ENCODE measurements at places on chromosomes 4 and X. TPM values are rescaled to one million over a fixed set of nuclear protein-coding genes. Genes with fewer than 3 reads are reported as not detected.

- H3K27me3 ChIP-seq, result no peaks in the 10 kb centered on the region
- no peak overlapping the region for H3K4me3 ChIP-seq
- no peak for DNase-seq
- no peaks in the 10 kb centered on the region for H3K4me1 ChIP-seq
- no peaks in the 10 kb centered on the region for H3K36me3 ChIP-seq
Observed at GRCh38 chrX:148933881-148934280, 433.5 kb downstream of the AFF2 start.

The FHDC1 gene
- 0.04 TPM for polyA plus RNA-seq

- no peaks in the 10 kb centered on the region for H3K36me3 ChIP-seq
- DNase-seq, result peak; percentile 29
- no peaks in the 10 kb centered on the region for H3K4me1 ChIP-seq
- H3K27me3 ChIP-seq, result no peaks in the 10 kb centered on the region
- H3K4me3 ChIP-seq, result no peak overlapping the region
- H3K27ac ChIP-seq, result no peak overlapping the region
Observed at GRCh38 chrX:29044423-29045184, 457.4 kb downstream of the IL1RAPL1 start.

DNA sequence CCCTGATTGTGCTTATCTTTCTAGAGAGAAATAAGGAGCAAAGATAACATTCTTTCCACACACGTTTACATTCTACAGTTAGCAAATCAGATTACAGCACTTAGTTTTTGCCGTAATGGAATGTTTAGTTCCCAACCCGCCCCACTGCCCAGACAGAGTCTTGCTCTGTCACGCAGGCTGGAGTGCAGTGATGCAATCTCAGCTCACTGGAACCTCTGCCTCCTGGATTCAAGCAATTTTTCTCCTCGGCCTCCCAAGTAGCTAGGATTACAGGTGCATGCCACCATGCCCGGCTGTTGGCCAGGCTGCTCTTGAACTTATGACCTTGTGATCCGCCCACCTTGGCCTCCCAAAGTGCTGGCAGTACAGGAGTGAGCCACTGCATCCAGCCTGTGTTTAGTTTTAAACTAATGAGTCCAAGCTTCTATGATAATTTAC is 8.4 kb upstream of the PRPS1 start:
- H3K4me1 ChIP-seq, result no peaks in the 10 kb centered on the region
- H3K36me3 ChIP-seq, result no peaks in the 10 kb centered on the region
- no peak overlapping the region for H3K4me3 ChIP-seq

DNA sequence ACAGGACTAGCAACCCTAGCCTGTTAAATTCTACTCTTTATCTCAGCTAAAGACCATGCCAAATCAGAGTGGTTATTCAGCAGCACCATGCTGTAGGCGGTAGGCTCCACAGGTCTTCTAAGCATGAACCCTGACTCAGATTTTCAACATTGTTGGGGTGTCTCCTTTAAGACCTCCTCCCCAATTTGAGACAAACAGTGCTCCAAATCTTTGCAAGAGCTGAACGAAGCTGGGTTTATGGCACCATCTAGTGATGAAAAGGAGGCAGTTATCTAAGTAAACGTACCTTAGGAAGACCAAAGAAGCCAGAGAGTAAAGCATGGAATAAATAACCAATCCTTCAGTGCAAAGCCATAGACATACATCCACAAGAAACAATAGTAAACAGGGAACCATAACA is 334.5 kb upstream of the SLC7A11 start:
- no peak overlapping the region for H3K27ac ChIP-seq
- peak; percentile 64 for DNase-seq
- H3K27me3 ChIP-seq, result no peaks in the 10 kb centered on the region
- no peaks in the 10 kb centered on the region for H3K4me1 ChIP-seq
- H3K4me3 ChIP-seq, result no peak overlapping the region
- no peaks in the 10 kb centered on the region for H3K36me3 ChIP-seq

GRCh38 chrX:137565921-137566745 is at the start of gene ZIC3:
ZIC3 (plus strand) TSS chrX:137566127; CDS start chrX:137566692, 565 bp downstream.
- DNase-seq, result peak; percentile 45
- H3K27me3 ChIP-seq, result peaks cover 87% of the 10 kb centered on the region
- no peaks in the 10 kb centered on the region for H3K36me3 ChIP-seq

GRCh38 chrX:81263059-81263458 is 61.2 kb downstream of the SH3BGRL start:
- H3K27me3 ChIP-seq, result no peaks in the 10 kb centered on the region
- DNase-seq, result no peak
- peaks cover 24% of the 10 kb centered on the region for H3K4me1 ChIP-seq
- H3K4me3 ChIP-seq, result no peak overlapping the region

DNA sequence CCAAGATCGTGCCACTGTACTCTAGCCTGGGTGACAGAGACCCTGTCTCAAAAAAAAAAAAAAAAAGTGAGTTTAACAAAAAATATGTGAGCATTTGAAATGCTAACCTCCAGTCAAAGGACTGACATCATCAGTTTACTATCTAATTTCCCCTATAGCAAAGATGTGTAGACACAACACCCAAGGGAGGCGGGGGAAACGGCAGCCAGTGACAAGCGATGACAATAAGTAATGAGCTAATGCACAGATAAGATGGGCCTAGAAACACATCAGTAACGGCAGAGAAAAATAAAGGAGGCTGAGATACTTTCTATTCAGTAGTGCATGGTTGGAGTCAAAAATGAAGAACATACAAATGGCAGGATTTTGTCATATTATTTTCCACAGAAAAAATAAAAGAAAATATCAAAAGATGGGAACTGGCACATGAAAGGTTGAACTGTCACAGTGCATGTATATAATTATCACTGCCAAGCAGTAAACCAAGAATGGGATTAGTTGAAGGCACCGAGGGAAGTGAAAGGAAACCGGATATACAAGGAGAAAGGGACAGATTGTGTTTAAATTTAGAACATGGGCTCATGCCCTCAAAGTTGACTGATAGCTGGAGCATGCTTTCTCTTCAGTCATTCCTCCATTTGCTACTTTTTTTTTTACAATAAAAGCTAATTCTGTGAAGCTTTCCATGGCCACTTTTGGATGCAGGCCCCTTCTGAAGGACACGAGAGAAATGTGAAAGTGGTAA is 41.8 kb downstream of the IGFBP7 start:
- peaks cover 9% of the 10 kb centered on the region for H3K4me1 ChIP-seq
- H3K27ac ChIP-seq, result no peak overlapping the region
- no peaks in the 10 kb centered on the region for H3K36me3 ChIP-seq
- DNase-seq, result no peak

- no peak overlapping the region for H3K27ac ChIP-seq
- peaks cover 4% of the 10 kb centered on the region for H3K4me1 ChIP-seq
- DNase-seq, result peak; percentile 74
- H3K4me3 ChIP-seq, result no peak overlapping the region
- no peaks in the 10 kb centered on the region for H3K36me3 ChIP-seq
Observed at GRCh38 chr4:53717064-53717549, 125.8 kb upstream of the LNX1 start.

DNA sequence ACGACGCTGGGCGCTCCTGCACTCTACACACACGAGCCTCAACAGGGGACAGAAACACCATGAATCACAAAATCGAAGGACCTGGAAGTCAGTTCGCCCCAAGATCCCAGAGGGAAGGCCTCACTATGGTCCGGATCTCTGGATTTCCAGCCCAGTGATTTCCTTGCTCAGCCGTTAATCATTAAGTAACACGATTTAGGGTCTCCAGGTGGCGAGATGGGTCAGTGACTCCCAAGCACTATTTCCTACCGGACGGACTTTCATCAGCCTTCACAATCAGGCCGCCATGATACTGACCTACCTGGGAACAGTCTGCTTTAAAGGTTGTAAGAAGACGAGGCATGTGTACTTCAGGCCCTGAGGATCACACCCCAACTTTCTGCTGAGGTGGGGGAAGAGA is 63.7 kb downstream of the FAT1 start:
- no peak for DNase-seq
- H3K4me3 ChIP-seq, result no peak overlapping the region
- H3K4me1 ChIP-seq, result no peaks in the 10 kb centered on the region
- no peak overlapping the region for H3K27ac ChIP-seq
- H3K36me3 ChIP-seq, result peaks cover 15% of the 10 kb centered on the region
- H3K27me3 ChIP-seq, result no peaks in the 10 kb centered on the region

DNA sequence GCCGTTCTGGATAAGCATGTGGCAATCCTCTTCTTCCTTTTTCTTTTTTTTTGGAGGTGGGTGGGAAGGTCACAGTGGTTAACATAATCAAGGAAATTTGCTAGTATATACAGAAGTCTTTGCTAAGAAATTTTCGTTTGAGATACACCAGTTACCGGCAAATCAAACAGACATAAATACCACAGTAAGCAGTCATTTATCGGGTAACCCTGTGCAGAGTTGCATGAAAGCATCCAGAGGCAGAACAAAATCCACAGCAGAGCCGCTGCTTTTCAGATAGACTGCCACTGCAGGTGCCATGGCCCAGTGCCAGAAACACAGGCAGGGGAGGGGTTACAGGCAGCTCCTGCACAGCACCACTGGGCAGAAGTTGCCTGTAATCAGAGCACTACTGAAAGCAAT is 179.1 kb upstream of the MAB21L2 start:
- no peaks in the 10 kb centered on the region for H3K4me1 ChIP-seq
- H3K27me3 ChIP-seq, result no peaks in the 10 kb centered on the region
- no peak overlapping the region for H3K4me3 ChIP-seq
- H3K36me3 ChIP-seq, result no peaks in the 10 kb centered on the region

- peaks cover 13% of the 10 kb centered on the region for H3K4me1 ChIP-seq
- DNase-seq, result no peak
- H3K27ac ChIP-seq, result no peak overlapping the region
- no peak overlapping the region for H3K4me3 ChIP-seq
Observed at GRCh38 chr4:77930154-77930639, 67.6 kb downstream of the MRPL1 start.

DNA sequence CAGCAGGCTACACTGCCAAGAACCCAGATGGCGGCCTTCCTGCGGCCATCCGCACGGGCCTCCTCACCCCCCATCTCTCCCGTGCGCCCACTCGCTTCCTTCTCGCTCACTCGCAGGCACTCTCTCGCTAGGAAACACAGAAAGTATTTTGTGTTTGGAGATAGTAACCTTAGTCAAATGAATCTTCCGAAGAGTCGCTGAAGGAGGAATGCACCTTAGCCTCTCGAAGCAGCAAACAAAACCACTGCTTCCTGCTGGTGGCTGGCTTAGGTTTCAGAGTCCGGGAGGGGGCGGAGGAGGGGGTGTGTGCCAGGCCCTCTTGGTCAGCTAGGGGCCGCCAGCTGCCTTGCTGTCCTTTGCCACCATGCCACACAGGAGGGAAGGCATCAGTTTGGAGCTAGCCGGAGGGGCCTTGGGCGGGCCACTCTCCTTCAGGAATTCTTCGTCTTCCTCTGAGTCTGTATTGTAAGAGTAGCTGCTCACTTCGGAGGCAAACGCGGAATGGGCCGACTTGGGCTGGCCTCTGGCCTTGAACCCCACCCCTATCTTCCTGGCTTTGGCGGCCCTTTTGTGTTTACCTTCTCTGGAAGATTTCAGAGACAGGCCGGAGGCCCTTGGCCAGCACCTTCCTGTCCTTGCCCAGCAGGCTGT is 73.2 kb upstream of the UCP1 start:
- H3K4me3 ChIP-seq, result no peak overlapping the region
- no peaks in the 10 kb centered on the region for H3K36me3 ChIP-seq
- no peaks in the 10 kb centered on the region for H3K4me1 ChIP-seq
- H3K27ac ChIP-seq, result no peak overlapping the region
- no peaks in the 10 kb centered on the region for H3K27me3 ChIP-seq
- DNase-seq, result peak; percentile 10

- no peaks in the 10 kb centered on the region for H3K27me3 ChIP-seq
- no peak overlapping the region for H3K27ac ChIP-seq
- no peaks in the 10 kb centered on the region for H3K4me1 ChIP-seq
- H3K4me3 ChIP-seq, result no peak overlapping the region
- DNase-seq, result no peak
- H3K36me3 ChIP-seq, result no peaks in the 10 kb centered on the region
Observed at GRCh38 chrX:144901521-144901920, 345.8 kb upstream of the SPANXN1 start.
